ENCODE measurements at places on chromosomes 13 and 19.

DNA sequence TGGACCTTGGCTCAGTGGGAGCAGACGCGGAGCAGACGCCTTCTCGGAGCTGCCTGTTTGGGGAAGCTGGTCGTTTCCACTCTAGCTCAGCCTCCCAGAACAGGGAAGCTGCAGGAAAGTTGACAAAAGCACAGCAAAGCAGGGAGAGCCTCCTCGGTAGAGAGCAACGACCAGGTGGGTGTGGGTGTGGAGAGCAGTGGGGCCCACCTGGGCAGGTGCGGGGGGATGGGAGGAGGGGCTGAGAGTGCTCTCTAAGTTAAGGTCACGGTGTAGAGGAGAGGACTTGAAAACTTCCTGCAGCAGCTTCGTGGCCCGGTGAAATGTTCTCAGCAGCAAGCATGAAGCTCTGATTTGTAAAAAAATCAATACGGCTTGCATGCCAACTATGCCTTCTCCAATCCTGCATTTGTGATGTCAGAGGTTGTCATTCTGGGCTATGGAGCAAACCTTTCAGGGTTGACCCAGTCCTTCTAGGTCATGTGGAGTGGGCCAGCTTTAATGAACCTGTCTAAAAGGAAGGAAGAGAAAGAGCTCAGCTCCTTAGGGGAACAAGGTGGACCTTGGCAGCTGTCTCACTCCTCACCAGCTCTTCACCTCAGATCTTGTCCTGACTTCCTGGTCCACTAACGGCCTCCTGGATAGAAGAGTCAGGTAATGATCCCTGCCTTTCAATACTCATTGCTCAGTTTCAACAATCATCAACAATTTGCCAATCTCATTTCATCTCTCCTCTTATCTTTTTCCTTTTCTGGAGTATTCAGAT lies 85.8 kb upstream of the UBL3 start:
- no peak for DNase-seq

- no peak for DNase-seq
These were observed 2020.6 kb upstream of the PCDH20 start for GRCh38 chr13:63436325-63436668.

DNA sequence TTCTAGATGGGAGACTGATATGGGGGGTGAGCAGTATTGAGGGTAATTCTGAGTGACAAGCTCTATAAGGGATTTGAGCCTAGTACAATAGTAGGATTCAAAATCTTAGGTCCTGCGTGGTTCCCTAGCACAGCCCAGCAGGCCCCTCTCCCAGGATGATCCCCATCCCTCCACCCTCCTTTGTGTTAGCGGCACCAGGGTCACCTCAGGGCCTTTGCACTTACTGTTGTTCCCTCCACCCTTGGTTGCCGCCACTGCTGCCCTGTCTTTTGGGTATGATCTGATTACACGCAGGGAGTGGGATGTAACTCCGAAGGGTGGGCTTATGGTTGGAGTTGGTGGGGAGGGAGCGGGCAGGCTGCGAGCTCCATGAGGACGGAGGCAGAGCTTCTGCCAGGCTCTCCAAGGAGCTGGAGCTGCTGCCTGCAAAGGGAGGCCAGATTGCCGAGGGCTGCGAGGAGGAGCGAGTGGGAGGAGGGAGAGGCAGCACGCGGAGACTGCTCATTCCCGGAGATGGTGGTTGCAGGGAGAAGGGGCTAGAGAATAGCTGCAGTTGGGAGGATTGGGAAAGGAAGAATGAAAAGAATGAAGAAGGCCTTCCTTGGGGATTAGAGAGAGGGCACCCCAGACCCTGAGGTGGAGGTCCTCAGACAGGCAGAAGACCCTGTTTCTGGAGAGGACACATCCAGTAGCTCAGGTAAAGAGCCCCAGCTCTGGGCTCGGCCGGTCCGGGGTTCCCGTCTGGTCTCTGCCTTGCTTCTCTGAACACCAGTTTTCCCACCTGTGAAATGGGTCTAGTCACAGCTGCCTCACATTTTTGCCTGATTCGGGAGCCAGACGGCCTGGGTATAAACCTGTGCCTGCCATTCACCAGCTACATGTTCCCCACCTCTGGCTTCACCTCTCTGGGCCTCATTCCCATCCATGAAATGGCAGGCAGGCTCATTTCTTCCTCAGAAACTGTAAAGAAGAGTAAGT lies 5.2 kb downstream of the NACC1 start:
- DNase-seq = no peak

DNA sequence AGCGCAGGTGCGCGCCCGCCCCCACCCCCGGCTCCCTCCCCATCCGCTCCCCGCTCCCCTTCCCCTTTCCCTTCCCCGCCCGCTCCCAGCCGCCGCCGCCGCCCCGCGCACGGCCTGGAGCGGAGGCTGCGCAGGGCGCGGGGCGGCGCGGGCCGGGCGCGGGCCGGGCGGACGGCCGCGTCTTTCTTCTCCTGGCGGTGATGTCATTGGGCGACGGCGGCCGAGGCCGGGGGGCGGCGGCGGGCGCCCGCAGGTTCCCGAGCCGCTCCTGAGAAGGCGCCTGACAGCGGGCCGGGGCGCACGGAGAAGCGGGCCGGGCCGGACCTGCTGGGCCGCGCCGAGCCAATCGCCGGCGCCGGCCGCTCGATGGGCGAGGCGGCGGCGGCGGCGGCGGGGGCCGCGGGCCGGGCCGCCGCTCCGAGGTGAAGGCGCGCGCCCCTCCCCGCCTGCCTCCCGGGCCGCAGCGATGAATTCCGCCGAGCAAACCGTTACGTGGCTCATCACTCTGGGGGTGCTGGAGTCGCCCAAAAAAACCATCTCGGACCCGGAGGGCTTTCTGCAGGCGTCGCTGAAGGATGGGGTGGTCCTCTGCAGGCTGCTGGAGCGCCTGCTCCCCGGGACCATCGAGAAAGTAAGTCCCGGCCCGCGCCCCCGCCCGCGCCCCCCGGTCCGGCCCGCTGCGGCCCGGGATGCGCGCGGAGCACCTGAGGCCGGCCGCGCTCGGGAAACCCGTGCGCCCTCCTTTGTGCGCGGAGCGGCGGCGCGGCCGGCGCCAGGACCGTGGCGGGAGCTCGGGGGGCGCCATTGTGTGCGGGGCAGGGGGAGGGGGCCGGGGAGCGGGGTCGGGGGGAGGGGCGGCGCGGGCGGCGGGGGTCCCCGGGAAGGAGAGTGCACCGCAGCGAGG lies at the start of gene ARHGEF7:
ARHGEF7 (plus strand) TSS at position 250 of the 904 bp plus-strand sequence; CDS start at position 467, 217 bp downstream.
- no peak for DNase-seq

DNA sequence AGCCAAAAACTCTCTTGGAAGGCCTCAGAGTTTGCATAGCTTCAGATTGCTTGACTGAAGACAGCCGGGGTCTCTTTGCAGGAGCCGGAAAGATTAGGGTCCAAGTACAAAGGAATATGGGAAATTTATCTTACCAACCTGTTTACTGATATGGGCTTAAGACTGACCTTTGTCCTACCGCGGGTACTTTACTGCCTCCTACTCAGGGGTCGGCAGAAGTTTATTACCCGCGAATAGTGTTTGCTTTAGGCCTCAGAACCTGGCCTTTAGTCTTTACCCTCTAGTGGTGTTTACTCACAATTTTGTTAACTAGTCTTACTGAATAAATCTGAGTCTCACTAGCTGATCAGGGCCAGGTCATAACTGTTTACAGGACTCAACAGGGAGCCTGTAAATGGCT lies 765.4 kb upstream of the SPRY2 start:
- DNase-seq = no peak

DNA sequence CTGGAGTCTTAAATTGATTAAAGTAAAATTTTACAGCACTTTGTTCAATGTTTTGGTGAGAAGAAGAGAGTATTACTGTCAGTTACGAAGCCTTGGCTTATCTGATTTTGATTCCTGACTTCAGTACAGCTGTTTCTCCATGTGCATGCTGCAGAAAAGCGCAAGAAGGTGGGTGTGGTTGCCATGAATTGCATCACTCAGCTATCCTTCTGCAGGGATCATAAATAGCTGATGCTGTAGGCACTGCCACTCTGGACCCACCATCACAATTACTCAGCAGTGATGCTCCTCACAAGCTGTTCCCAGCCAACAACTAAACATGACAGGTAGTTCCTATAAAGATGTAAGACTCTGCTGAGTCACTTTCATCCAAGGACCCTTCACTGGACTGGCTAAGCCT lies 321.2 kb downstream of the IRS2 start:
- no peak for DNase-seq

DNA sequence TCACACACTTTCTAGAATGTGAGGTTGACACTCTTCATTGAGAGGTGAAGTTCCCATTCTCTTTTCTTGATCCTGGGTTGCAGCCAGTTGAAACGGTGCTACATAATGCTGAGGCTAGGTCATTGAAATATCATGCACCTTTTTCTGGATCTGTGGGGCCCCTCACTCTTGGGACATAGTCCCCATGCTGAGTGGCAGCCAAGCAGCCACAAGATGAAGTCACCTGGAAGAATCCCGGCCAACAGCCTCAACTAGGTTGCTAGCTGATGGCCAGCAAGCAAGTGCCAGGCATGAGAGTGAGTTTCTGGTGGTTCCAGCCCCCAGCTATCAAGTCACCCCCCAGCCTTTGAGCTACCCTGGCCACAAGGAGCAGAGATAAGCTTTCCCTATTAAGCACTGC lies 148.5 kb upstream of the TSHZ3 start:
- no peak for DNase-seq
